IPS DF 6.9 (cell line): ENCODE measurements at places on chromosomes 11 and 22.

DNA sequence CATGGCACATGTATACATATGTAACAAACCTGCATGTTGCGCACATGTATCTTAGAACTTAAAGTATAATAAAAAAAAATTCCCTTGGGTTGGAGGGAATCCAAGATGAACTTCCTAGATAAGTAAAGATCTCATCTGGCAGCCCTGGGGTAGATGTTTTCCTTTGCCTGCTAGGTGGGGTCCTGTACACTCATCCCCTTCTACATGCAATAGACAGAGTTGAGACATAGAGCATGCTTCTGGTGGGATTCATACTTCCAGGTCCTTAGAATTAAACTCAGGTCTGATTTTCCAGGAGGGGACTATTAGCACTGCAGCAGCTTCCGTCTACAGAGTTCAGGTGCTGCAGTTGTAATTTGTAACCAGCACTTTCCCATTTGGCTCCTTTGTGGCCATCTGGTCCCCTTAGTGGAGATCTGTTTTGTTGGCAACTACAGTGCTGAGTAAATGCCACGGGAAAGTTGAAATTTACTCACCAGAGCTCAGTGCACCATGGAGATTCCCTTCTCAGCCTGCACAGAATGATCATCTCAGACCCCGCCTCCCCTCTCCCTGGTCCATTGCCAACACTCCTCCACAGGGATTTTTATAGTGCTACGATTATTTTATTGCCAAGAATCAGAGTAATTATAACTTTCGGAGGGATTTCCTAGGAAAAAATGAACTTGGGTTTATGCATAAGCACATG lies 220.1 kb upstream of the E2F8 start:
- no peak for DNase-seq

- DNase-seq, result no peak
Observed at GRCh38 chr11:11211186-11211585, 141.9 kb downstream of the CSNK2A3 start.

DNA sequence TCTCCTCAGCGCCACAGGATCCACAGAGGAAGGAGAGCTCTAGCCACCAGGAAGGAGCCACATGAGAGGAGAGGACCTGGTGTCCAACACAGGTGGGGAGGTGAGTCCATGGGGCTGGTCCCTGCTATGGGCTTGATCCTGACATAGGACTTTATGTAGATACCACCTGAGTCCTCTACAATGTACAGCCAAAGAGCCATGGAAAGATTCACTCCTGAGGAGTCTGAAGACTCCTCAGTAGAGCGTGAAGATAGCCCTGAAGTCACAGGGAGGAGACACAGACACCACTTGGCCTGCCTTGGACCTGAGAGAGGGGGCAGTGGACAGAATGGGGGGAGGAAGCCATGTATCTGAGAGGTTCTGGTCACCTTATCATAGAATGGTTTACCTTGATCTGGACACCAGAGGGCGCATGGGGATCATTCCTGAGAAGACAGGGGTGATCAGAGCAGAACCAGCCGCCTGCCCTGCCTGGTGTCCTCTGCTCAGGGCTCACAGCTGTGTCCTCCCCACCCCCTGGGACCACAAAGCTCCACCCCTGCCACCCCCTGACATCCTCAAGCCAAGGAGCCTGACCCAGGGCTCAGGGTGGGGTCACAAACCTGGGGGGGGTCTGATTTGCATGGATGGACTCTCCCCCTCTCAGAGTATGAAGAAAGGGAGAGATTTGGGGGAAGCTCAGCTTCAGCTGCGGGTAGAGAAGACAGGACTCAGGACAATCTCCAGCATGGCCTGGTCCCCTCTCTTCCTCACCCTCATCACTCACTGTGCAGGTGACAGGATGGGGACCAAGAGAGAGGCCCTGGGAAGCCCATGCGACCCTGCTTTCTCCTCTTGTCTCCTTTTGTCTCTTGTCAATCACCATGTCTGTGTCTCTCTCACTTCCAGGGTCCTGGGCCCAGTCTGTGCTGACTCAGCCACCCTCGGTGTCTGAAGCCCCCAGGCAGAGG lies 77.0 kb downstream of the ZNF280B start:
- DNase-seq, result peak; percentile 25

- no peak for DNase-seq
Observed at GRCh38 chr11:111566324-111566723, 25.8 kb downstream of the LAYN start.

- DNase-seq, result no peak
Observed at GRCh38 chr11:1651411-1651980, 21.9 kb downstream of the KRTAP5-5 start.

DNA sequence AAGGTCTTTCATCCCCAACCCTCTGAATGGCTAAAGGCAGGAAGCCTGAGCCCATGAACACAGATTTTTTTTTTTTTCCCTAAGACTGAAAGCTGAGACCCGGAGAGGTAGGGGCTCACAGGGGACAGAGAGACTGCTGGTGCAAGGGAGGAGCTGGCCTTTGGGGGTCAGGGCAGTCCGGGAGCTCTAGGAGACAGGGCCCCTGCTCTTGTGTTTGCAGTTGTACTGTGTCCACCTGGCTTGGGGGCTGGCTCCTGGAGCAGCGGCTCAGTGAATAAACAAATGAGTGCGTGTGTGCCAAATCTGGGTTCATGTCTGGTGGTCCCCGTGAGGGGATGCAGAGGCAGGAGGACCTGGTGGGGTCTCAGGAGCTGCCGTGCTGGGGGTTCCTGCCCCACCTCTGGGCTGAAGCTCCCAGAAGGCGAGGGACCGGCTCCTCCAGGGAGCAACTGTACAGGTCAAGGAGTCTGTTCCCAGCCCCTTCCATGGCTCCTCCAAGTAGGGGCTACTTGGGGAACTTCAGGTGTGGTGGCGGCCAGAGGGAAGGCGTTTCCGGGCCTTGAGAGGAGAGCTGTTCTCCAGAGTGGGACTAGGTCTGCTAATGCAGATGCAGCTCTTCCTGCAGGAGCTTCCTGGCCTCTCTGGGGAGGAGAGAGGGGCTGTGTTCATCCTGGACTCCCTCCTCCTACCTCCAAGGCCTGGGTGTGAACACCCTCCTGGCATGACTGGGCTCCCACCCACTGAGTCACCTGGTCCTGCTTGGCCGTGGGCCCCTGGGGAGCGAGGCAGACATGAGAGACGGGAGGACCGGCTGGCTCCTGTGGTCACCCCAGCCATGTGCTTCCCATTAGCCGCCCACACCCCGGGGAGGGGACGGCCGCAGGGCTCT lies 57.6 kb downstream of the FBXO7 start:
- peak; percentile 41 for DNase-seq
